ENCODE measurements at places on chromosomes 5 and 9.

GRCh38 chr9:93642961-93643360 lies 66.6 kb downstream of the PHF2 start:
- DNase-seq: peak; percentile 46

DNA sequence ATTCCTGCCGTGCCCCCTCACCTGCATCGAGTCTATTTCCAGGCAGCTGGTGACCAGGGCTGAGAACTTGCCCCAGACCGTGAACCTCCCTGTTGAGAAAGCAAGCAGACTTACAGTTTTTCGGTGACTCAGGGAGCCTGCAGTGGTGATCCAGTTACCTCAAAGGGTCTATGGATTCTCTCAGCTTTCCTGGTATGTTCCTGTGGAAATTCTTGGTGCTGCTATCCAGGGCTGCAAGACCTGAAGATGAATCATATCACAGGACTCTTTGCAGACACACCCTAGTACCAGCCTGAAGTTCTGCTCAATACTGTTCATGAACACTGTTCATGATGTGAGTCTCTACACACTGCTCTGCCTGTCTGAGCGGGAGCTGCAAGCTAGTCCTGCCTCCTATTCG lies 154.7 kb downstream of the WDR70 start:
- peak; percentile 69 for DNase-seq

DNA sequence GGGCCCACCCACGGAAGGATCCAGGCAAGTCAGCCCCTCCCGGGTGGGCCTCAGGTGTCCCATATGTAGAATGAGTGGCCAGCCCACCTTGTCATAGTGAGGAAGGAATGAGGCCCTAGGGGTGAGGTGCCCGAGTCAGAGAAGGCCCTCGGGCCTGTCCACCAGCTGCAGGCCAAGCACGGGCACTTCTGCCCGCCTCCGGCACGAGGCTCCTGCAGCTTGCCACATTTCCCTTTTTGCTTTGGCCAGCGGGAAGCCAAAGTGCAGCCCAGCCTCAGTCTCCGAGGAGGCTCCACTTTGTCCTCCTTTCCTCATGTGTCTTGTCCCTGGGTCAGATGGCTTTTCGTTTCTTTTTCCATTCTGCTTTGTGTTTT lies 72.9 kb downstream of the PSMB7 start:
- no peak for DNase-seq

- DNase-seq: no peak
Measured at GRCh38 chr5:154325566-154325965, 120.2 kb upstream of the SAP30L start.

GRCh38 chr5:139574641-139575312 lies 13.6 kb downstream of the UBE2D2 start:
- no peak for DNase-seq

GRCh38 chr5:52864371-52864770 lies 76.7 kb downstream of the ITGA1 start:
- no peak for DNase-seq

DNA sequence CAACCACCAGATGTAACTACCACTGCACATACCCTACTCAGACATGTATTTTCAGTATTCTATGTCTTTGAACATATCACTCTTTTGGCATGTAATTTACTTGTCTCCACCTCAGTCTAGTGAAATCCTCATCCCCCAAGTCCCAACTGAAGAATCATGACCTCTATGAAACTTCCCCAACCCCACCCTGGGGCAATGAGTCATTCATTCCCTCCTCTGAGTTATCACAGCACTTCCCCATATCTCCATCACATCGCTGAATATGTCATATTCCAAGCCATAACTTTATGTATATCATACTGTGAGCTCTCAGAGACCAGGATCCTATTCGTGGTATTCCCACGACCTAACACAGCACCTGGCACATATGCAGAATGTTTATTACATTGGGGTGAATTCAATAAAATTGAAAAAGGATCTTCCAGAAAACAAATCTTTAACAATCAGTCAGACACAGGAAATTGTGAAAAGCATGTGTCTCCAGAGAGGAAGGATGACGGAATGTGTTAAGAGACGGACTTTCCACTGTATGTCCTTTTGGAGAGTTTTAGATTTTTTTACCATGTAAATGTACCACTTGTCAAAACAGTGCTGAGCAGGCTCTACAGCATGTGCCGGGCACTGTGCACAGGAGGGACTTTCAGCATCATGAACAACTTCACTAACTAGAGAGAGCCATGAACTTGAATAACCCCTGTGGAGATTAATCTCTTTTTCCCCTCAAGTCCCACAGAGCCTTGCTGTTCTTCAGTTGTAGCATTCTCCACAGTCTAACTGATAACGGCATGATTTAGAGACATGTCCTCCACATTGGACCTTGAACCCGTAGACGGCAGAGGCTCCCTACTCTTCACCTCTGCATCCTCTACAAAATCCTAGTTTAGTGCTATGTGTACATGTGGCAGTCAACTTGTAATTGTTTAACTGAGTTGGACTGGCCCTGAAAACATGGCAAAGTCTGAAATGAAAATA lies 213.5 kb downstream of the GLIS3 start:
- DNase-seq: peak; percentile 11

- peak; percentile 51 for DNase-seq
Measured at GRCh38 chr9:111992523-111992922, 95.9 kb downstream of the UGCG start.

DNA sequence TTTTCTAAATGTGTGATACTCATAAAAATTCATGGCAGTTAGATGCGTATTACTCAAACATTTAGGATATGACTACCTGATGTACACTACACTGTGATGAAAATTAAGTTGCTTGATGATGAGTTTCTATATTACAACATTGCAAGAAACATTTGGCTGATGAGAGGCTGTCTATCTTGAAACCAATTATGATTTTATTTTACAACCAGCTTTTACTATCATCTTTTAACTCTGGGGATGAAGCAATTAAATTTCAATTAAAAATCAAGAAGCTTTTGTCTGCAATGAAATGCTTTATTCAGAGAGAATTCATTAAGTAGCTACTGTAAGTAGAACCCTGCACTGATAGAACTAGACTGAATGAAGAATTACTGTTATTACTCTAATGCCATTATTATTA lies 500.4 kb downstream of the KCTD16 start:
- DNase-seq: peak; percentile 3

DNA sequence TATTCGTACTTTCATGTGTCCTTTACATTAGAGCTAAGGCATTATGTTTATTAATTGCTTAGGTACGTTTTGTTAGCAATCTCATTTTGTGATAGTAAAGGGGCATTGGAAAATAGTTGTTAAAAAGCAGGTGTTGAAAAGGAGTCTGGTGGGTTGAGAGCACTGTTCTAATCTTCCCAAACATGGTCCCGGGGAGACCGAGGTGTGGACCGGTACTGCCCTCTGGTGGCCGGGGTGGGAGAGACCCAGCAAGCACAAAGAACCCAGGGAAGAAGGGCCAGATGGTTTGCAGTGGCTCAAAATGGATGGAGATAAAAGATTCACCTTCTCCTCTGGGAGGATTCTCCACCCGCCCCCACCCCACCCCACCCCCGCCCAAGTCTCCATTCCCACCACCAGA lies 26.1 kb downstream of the IDNK start:
- DNase-seq: no peak

- no peak for DNase-seq
Measured at GRCh38 chr5:164475339-164475977, 970.0 kb downstream of the MAT2B start.

- no peak for DNase-seq
Measured at GRCh38 chr5:1291611-1292080, 3.2 kb downstream of the TERT start.

DNA sequence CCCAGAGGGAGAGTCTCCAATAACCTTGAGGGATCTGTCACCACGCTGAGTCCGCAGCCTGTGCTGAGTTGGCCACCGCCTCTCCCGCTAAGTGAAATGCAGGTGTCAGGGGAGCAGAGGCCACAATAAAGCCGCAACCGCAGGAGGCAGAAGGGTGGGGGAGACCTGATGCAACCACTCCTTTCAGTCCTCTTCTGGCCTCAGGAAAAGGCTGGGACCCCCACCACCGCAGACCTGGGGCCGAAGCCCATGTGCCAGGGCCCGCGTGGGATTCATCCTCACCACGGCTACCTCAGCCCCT lies 576 bp downstream of the MAP1B start:
- DNase-seq: no peak

GRCh38 chr5:17156463-17156862 lies 61.0 kb upstream of the BASP1 start:
- no peak for DNase-seq

GRCh38 chr9:122949696-122950095 lies 8.9 kb downstream of the RABGAP1 start:
- DNase-seq: no peak

- no peak for DNase-seq
Measured at GRCh38 chr9:135810806-135811575, 96.4 kb downstream of the CAMSAP1 start.

DNA sequence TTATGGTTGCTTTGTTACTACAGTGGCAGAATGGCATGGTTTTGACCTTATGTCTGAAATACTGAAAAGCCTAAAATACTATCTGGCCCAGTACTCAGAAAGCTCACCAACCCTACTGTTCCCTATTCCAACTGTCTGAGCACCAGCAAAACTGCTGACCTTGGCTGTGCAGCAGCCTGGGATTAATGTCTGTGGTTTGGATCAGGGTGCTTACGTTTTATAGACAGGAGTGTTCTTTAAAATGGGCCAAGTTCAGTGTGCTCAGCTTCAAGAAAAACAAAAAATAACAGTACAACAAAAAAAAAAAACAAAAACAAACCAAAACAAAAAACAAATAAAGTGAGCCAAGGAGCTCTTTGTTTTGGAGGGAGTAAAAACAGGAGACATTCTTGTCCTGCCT lies 36.4 kb downstream of the SLC28A3 start:
- no peak for DNase-seq

DNA sequence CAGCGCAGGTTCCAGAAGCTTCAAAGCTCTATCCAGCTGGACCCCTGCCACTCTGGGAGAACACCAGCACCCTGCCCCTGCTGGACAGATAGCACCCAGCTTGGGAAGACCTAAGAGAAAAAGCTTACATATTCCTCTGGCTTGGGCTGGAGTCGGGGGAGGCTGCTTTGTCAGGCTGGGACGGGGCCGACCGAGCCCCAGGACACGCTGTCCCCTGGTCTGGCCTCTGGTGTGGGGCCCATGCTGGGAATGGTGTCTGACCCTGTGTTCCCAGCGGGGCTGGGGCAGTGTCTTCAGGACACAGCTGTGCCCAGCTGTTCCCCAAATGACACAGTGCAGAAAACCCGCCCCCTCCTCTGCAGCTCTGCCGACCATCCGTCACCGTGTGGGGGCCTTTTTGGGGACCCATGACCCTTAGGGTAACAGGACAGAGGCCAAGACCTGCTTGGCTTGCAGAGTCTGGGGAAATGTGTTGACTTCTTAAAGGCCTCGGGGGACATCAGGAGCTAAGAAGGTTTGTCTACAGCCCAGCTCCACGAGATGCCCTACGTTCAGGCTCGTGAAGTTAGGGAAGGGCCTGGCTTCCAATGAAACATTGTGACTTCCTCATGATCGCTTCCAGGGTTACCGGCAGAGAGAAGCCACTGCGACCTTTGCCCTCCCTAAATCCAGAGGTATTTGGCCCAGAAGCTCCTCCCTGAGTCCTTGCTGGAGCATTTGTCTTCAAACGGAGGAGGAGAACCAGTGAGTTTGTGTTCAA lies 20.4 kb upstream of the SLC2A6 start:
- DNase-seq: no peak

- no peak for DNase-seq
Measured at GRCh38 chr9:38048316-38048969, 20.6 kb downstream of the SHB start.

- DNase-seq: peak; percentile 63
Measured at GRCh38 chr5:154962494-154962893, 21.6 kb downstream of the MRPL22 start.

GRCh38 chr9:14903040-14903439 lies 7.2 kb downstream of the FREM1 start:
- no peak for DNase-seq

DNA sequence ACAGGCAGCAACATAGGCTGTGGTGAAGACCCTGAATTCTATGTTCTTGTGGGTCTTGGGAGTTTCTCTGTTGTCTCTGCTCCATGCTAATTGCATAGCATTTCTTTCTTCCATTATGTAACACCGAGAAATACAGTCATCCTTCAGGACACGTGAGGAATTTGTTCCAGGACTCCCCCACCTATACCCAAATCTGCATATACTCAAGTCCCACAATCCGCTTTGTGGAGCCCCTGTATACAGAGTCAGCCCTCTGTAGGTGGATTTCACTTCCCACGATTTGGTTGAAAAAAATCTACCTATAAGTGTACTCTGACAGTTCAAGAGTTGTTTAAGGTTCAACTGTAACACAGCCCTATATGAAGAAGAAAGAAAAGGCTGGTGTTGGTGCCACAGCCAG lies 22.1 kb downstream of the ANKRD33B start:
- DNase-seq: no peak

- peak; percentile 28 for DNase-seq
Measured at GRCh38 chr9:135499326-135500070, 984 bp upstream of the MRPS2 start.

DNA sequence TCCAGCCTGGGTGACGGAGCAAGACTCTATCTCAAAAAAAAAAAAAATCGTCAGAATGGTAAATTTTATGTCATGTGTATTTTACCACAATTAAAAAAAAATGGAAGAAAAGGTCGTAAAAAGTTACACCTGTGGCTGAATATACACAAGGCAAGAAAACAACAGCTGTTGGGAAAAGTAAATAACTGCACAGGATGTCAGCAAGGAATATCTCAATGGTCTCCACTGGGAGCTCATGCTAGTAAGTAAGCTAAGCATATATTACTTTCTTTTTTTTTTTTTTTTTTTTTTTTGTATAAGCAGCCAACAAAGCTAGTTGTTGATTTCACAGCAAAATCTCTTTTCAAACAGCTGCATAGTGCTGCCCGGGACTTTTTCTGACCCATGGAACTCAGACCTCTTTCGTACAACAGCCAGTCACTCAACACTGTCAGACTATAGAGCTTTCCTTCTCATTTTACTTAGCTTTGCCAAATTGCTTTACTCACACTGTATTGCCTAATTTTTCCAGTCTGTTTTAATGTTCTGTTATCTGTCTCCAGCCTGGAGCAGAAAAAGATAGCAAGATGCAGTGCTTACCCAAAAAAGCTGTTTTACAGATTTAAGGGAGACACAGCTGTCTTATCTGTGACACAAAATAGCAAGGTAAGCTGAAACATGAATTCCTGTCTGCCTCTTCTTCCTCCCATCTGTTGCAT lies 175.9 kb downstream of the ENC1 start:
- no peak for DNase-seq

DNA sequence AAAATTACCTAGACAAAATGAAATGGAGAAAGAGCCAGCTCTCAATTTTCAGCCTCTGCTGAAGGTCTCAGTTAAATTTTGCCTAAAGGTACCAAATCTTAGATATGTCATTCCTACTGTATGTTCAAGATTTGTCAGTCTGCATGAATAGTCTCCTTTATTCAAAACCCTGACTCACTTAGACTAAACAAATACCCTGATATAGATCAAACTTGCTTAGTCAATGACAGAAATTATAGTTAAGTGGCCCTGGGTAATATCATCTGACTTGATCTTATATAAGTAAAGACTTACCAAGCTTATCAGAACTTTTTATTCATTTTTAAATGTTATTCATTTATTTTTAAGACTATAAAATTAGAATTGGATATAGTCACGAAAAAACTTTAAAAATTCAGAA lies 12.2 kb downstream of the MEGF9 start:
- no peak for DNase-seq

- no peak for DNase-seq
Measured at GRCh38 chr9:14031060-14031414, 282.9 kb downstream of the NFIB start.

All from HS-5 (cell line).